ENCODE measurements at places on chromosomes 2 and 18.

DNA sequence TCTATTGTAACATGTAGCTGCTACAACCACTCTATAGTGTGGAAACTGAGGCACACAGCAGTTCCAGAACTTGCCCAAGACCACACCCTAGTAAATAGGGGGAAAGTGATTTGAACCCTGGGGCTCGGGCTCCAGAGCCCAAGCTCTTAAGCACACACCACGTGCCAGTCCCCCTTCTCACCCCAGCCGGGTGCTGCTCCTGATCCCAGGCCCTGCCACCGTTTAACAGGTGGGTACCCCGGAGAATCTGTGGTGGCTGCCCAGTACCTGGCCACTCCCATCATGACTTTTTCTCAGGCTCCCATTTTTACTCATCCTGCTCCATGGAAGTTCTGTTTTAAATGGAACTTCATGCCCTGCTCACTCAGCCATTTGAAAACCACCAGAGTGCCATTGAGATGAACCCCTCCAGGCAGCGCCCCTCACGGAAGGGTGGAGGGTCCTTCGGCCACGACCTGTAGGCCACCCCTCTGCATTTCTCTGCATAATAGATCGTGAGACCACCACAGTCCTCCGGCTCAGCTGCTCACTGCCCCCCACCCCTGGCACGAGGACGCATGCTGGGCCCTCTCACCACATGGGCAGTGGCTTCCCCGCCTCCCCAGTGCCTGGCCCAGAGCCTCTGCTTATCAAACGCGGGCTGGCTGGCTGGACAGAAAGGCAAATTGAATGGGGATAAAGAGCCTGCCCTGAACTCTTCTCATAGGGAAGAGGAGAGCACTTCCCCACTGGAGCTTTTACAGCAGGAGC lies 42.1 kb downstream of the TMEM37 start:
- no peak for DNase-seq

- no peak for DNase-seq
These were observed 11.6 kb downstream of the TRAPPC8 start for GRCh38 chr18:31931163-31931885.

- no peak for DNase-seq
These were observed 351.5 kb downstream of the ARHGAP15 start for GRCh38 chr2:143480601-143481236.

DNA sequence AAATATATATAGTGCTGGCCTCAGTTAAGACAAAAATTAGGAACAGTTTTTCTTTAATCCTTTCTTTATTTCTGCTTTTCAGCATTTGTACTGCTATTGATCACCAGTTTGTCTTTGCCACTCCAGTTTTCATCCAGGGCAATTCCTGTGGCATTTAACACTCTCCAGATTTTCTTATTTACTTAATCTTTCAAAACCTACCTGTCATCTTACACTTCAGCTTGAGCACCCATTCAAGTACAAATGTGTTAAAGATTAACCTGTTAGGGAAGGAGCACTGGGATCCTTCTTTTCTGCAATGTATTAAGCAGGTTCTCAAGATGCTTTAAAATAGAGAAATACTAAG lies 101.8 kb upstream of the SCN1A start:
- DNase-seq = no peak

GRCh38 chr2:169081551-169081950 lies 12.2 kb downstream of the DHRS9 start:
- no peak for DNase-seq
